ENCODE measurements at places on chromosomes 11 and 22. TPM values are rescaled to one million over a fixed set of nuclear protein-coding genes. Genes with fewer than 3 reads are reported as not detected.

TTC9C gene
- 18.3 TPM for total RNA-seq

CYB5R2 gene
- 0.55 TPM for total RNA-seq

CCDC83 gene
- not detected for total RNA-seq

OR51B2 gene
- not detected for total RNA-seq

PTPRCAP gene
- total RNA-seq, result 269 TPM

KDM4D gene
- total RNA-seq, result 0.14 TPM

SCUBE2 gene
- not detected for total RNA-seq

ADAMTS8 gene
- total RNA-seq, result not detected

OVOL1 gene
- total RNA-seq, result not detected

MGAT3 gene
- 13.7 TPM for total RNA-seq

KDELR3 gene
- not detected for total RNA-seq

KCNA4 gene
- total RNA-seq, result not detected

GVQW3 gene
- 4.0 TPM for total RNA-seq

SPECC1L gene
- 46.1 TPM for total RNA-seq

ANO1 gene
- not detected for total RNA-seq

KCNJ11 gene
- total RNA-seq, result 1.00 TPM

BTG4 gene
- total RNA-seq, result not detected

Data from natural killer cell (primary cell).